Substantia nigra (tissue), 51 donors: ENCODE measurements at places on chromosomes 5 and 9.
A peak's percentile ranks its signal among the peaks of the same experiment; 100 is the strongest.

DNA sequence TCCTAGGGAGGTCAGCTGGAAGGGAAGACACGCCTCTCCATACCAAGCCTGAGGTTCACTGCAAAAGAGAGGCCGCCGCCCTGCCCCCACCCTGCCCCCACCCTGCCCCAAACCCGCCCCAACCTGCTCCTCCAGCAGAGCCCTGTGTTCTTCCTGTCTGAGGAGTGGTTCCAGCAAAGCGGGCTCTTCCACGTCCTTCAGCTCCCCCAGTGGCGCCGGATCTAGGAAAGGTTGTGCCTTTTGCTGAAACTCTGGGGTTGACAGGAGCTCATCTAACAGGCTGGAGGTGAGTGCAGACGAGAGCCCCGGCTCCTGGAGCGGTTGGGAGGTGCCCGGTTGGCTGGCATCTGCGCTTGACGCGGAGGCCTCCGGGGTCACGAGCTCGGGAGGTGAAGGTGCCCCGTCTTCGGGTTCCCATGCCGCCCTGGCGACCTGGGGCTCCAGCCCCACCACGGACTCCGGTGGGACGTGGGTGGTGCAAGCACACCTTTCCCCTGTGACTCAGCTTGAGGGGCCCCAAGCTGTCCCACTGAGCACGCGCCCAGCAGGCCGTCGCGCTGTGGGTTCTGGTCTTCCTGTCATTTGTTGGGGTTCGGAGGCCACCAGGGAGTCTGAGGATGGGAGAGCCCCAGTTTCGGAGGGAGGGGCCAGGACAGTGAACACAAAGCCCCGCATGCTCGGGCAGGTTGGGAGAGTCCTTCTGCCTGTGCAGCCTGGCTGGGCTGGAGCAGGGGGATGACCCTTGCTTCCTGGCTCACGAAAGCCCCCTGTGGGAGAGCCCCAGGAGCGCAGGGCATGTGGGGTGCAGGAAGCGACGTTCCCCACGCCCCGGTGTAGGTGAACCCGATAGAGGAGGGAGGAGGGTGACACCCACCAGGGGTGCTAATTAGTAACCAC is 1467.1 kb downstream of the FOXD4L5 start:
- no peak for DNase-seq

DNA sequence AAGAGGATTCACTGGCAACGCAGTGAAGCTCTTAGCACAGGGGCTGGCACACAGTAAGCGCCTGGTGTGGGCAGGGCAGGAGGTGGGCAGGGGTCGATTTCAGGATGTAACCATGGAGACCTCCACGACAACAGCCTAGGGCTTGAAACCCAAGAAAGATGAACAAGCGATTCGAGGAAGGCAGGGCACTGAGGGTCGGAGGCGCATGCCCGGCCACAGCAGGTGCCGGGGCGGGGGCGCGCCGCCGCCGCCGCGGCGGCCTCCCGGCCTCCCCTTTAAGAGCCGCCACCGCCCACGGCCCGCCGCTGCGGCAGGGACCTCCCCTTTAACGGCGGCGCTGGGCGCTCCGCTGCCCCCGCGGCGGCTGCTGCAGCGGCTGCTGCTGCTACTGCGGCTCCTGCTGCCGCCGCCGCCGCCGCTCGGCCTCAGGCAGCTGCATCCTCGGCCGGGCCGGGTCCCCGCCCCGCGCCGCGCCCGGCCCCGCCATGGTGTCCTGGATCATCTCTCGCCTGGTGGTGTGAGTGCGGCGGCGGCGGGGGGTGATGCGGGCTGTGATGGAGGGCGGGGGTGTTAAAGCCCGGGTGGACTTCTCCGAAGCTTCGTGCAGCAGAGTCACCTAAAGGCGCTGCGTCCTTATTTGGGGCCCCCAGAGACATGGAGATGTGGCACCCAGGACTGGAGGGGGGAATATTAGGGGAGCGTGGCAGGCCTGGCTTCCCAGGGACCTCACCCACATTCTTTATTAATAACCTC is at the start of gene REEP2:
REEP2 (plus strand) TSS at position 334 of the 753 bp plus-strand sequence; CDS start at position 486, 152 bp downstream.
- DNase-seq, result no peak

GRCh38 chr5:131264451-131265099 is 722 bp downstream of the CDC42SE2 start:
- peak; percentile 47 for DNase-seq

- DNase-seq, result no peak
Observed at GRCh38 chr5:181028032-181028819, 11.8 kb upstream of the BTNL9 start.

DNA sequence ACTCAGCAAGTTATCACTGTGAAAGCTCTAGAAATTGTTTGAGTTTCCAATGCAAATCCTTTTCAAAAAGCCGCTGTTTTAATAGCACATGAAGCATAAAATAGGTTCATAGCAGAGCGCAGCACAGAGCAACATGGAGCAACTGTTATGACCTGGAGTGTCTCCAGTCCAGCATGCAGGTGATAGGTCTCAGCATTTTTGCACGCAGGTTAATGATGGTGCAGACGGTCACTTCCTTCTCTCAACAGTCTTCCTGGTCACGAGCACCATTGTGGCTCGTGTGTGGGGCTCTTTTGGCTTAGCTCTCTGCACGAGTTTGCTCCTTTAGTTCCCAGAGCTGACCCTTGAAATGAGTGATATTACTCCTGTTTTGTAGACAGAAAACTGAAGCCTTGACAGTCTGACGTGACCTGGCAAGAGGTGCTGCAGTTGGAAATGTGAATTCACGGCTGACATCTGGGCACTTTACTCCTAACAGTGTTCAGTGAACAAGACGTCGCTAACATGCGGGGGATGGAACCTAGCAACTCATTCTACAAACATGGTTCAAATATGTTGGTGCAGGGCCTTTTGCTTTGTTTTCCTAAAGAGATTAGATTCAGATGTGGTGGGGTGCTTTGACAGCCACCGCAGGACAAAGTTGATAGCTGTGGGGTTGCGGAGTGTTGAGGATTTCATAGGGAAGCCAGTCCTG is 10.0 kb downstream of the TENT4A start:
- no peak for DNase-seq

- DNase-seq, result no peak
Observed at GRCh38 chr5:8949908-8950307, 596.0 kb downstream of the SEMA5A start.
